Stimulated activated CD8-positive, alpha-beta memory T cell treated with anti-CD3 and anti-CD28 coated beads, Interleukin-15, amount 100 ng/mL, for 24 hours (primary cell): ENCODE measurements at places on chromosomes 5 and 9.

DNA sequence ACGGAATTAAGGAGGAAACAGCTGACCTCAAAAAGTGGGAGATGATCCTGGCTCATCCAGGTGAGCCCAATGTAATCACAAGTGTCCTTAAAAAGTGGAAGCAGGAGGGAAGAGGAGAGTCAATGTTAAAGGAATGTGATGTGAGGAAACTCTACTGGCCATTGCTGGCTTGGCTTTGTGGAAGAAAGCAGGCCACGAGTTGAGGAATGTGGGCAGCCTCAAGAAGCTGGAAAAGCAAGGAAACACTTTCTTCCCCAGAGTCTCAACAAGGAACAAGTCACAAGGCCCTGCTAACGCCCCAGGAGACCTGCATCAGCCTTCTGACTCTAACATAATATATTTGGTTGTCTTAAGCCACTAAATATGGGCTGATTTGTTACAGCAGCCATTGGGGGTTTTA lies 252.8 kb downstream of the PSAT1 start:
- no peak for DNase-seq

GRCh38 chr5:94017579-94017978 lies 276.2 kb upstream of the POU5F2 start:
- DNase-seq = no peak

DNA sequence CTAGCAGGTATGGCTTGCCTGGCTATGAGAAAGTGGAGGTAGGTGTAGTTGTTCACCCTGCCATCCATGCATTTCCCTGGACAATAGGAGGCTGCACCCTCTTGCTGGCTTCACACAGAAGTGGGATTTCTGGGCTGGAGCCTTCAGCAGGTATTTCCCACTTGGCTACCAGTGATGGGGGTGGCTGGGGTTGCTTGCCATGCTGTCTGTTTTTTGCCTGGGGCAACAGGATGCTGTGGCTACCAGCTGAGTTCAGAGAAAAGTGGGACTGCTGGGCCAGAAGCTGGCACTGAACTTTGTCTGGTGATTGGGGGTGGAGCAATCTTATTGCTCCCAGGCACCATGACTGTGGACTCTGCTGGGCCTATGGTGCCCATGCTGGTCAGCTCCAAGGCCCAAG lies 299.6 kb downstream of the FAM170A start:
- DNase-seq = no peak

DNA sequence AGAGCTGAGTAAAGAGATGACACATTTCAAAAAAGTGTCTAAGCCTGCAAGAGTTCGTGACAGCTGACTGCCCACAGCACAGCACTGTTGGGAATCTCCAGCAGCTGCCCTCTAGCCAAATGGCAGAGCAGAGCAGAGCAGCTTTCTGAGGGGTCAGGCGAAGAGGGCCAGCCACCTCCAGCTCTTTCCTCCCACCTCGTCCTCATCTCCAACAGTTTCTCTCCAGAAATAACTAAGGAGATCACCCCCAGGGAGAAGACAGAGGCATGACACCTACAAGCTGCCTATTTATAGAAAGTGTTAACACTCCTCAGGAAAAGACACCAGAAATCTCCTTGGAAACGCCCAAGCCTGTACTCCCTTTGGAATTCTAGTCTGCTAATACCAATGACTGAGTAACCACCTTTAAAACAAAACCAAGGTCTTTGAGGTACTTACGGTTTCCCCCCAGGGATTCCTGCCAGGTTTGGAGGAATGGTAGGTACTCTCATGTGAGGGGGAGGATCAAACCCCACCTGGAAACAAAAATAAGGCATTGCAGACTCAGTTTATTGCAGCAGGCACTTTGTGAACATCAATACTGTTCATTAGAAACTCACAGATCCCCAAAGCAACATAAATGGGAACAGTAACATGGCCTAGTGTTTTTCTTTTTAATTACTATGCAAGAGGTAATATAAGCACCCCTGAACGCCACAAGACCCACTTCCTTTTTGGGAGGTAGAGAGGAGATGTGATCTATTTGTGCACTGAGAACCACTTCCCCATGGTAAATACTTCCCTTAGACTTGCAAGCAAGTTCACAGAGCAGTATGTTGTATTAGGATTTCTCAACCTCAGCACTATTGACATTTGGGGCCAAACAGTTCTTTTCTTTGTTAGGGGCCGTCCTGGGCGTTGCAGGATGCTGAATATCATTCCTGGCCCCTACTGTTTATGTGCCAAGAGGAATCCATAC lies 79.3 kb downstream of the TLE1 start:
- DNase-seq = no peak

DNA sequence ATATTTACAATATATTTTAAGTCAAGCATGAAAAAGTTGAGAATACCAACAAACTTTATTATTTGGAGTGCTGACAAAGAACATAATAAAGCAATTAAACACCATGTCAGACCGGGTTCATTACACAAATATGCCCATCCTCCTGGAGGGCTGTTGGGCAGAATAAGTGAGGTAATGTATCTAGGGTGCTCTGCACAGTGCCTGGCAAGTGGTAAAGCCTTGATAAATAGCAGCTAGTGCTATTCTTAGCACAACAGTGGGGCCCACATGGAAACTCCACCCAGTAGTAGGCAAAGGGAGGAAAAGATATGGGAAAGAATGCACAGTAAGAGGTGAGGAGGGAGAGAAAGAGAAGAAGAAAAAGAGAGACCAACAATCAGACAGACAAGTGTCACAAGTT lies 97.7 kb downstream of the SLC1A3 start:
- DNase-seq = no peak

DNA sequence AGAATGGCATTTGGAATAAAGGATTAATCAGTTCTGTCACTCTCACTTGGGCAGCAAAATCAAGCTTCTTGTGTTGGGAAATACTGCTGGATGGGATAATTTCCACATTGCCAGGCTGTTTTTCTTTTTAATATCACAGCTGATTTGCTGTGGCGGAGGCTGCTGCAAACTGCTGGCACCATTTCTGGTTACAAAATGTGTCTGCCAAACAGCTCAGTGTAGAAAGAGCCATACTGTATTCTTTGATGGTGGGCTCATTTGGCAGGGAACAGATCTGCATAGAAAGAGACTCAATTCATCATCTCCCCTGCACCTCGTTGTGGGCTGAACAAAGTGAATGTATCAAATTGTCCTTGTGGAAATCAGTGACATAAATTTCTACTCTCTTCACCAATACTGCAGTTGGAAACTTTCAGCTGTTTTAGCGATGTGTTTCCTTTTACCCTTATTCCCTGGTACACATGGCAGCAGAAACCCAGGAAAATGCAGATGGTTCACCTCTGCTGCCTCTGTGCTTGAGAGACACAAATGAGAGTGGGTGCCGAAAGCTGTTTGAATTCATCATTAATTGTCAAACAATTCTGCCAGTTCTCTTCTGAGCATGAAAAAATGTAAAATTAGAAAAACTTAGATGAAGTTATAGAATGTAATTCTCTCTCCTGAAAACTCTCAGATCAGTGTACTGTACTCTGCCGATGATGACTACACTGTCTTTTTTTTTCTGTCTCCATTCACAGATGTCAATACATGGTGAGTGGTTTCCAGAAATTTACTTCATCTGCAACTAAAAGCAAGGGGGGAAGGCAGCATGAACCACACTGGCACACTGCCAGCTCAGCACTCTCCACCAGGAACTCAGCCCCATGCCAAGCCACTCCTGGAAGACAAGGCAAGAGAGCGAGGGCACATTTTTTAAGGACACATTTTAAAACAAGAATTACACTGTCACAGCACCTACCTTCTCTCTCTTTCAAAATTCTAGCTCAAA lies 75.0 kb downstream of the HMHB1 start:
- no peak for DNase-seq

- no peak for DNase-seq
These were observed 18.3 kb downstream of the PTPN3 start for GRCh38 chr9:109479822-109480221.
